HCEC 1CT (cell line): ENCODE measurements at places on chromosomes 5 and 9.
A peak's percentile ranks its signal among the peaks of the same experiment; 100 is the strongest.

GRCh38 chr9:87751423-87751822 lies 25.5 kb downstream of the CTSL start:
- DNase-seq: no peak

- no peak for DNase-seq
Measured at GRCh38 chr5:148342371-148343045, 7.1 kb downstream of the SPINK9 start.

GRCh38 chr5:164357395-164358033 lies 852.1 kb downstream of the MAT2B start:
- no peak for DNase-seq

DNA sequence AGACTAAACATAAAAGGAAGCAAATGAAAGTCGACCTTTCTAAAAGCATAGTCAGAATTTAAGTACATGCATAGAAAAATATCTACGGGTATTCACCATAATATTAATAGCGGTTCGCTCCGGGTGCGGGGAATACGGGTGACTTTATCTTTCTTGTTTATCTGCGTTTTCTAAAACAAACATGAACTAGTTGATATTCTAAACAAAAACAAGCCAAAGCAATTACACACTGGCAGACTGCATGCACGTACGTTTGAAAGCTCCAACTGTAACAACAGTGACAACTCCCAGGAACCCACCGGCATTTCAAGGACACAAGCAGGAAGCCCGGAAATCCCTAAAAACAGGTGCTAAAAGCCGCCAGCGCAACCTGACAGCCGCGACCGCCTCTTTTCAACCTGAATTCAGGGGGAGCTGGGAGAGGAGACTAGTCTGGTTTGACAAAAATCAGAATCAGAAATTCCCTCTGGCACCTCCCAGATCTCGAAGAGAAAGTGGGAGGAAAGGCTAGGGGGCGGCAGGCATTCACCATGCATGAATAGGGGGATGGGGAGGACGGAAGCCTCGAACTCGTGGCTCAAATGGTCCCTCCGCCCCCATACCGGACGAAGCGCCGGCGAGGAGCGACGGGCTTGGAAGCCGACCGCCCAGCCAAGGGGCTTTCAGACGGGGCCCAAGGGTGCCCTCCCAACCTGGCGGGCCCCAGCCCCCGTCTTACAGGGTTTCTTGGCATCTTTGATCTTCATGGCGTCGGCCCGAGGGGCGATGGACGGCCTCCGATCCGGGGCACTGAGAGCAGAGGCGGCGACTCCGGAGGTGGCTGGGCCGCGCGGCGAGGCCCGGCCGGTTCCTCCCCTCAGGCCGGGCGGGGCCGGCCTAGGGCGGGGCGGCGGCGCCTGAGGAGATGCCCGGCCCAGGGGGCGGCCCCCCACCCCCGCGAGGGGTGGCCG lies at the start of gene PANK3:
PANK3 (minus strand) TSS at position 831 of the 950 bp plus-strand sequence; CDS start at position 746, 85 bp downstream.
- peak; percentile 3 for DNase-seq

GRCh38 chr5:7501061-7501460 lies 105.1 kb downstream of the ADCY2 start:
- no peak for DNase-seq

DNA sequence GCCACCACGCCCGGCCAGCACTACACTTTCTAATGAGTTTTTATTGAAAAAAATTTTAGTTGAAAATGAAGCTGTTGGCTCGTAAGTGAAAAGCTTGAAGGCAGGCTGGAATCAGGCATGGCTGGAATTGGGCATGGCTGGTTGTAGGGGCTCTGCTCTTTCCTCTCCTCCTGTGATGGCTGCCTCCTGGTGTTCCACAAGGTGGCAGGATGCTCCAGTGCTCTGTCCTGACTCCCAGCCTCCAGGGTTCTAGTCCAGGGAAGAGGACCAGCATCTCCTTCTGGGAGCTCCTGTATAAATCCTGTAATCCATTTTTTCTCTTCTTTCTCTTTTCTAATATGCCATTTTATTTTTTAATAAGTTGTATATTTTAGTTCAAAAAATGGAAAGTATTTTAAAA lies 57.2 kb upstream of the DHFR start:
- peak; percentile 59 for DNase-seq

GRCh38 chr5:142819825-142820224 lies 49.6 kb downstream of the ARHGAP26 start:
- peak; percentile 45 for DNase-seq

DNA sequence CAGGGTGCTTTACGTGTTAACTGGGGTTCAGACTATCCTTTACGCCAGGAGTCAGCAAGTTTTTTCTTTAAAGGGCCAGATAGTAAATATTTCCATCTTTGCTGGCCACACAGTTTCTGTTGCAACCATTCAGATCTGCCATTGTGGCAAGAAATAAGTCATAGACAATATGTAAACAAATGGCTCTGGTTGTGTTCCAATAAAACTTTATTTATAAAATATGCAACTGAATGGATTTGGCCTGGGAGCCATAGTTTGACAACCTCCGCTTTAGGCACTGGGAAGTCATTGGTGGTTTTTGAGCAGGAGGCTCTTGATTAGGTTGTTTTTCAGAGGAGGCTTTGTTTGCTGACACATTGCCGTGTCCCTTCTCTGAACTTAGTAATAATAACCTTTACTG lies 90.7 kb downstream of the INSYN2B start:
- DNase-seq: no peak

GRCh38 chr9:94867842-94868312 lies 141.4 kb downstream of the AOPEP start:
- peak; percentile 98 for DNase-seq

DNA sequence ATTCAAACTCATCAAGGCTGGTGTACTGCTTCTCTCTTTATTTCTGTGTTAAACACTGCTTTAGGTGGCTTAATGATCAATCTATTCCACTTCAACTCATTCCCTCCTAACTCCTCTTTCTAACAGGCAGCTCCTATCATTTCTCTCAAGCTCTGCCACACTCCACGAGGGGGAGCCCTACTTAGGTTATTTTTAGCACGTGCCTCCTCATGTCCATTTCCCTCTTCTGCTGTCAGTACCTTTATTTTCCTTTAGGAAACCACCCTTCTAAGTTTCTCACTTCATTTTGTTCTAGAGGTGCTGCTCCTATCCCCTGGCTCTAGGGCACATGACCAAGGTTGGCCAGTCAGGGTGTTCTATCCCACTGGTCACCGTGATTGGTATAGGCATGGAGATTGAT lies 6.7 kb upstream of the BRINP1 start:
- no peak for DNase-seq

DNA sequence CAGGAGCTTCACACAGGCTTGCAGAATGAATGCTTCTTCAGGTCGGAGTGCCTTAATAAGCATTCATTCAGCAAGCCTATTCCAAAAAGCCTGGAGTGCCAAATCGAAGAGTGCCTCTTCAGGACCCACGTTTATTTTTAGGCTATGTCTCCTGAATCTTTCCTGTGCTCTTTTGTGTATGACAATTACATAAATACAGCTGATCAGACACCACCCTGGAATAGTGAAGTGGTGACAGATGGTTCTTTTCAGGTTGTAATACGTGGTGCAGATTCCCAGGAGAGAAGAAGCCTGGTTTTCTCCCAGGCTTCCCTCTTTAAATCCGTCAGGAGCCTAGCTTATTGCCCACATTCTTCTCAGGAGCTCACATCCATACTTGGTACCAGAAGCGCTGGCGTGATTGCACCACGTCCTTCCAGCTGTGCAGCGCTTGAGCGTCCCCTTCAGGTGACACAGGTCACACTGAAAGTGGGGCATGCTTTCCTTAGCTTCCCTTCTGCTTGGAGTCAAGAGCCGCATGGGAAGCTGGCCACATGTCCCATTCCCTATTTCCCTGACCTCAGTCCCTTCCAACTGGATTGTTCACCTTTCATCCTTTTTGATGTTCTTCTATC lies 123.1 kb downstream of the ADCY2 start:
- no peak for DNase-seq

DNA sequence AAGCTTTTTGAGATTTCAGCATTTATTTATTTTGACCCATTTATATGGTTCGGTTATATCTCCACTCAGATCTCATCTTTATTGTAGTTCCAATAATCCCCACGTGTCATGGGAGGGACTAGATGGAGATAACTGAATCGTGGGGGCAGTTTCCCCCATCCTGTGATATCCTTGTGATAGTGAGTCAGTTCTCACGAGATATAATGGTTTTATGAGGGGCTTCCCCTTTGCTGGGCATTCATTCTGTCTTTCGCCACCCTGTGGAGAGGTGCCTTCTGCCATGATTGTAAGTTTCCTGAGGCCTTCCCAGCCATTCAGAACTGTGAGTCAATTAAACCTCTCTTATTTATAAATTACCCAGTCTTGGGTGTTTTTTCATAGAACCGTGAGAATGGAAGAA lies 96.5 kb upstream of the PCSK1 start:
- no peak for DNase-seq

DNA sequence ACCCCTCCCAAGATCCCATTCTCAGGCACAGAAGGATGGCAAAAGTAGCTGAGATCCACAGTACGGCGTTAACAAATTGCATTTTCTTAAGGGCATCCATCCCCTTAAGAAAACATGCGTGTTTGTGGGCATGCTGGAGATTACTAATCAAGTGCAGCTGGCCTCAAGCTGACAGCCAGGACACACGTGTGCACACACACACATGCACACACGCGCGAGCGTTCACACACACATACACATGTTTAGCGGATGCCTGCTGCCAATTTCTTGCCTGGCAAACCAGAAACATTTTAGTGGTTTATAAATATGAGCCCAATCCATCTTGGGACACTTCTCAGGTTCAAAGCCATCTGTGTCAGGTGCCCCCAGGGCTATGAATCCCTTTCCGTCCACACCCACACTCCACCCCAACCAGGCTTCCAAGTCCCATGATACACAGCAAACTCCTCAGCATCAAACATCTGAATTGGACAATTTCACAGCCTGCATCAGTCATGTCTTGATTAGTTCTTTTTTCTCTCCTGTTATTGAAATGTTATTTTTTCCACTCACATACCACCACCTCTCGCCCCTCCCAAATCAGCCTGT lies 23.5 kb upstream of the SMIM23 start:
- DNase-seq: no peak

- DNase-seq: no peak
Measured at GRCh38 chr5:42756606-42757601, at the start of gene CCDC152. TSS of gene CCDC152 (plus strand) at chr5:42756818. CDS start at chr5:42759122, 2,304 bp downstream.

DNA sequence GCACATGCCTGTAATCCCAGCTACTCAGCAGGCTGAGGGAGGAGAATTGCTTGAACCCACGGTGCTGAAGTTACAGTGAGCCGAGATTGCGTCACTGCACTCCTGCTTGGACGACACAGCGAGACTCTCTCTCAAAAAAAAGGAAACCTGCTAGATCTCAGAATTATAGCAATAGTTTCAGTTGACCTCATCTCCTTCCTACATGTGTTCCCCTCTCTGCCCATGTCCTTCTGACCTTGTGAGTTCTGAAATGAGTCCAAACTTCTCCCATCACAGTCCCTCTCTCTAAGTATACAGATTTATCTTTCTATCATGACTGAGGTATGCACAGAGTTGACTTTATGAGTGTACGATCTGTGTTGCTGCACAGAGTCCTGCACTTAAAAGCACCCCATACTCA lies 44.6 kb upstream of the SHOC1 start:
- DNase-seq: peak; percentile 46

- no peak for DNase-seq
Measured at GRCh38 chr9:110093417-110093816, 114.5 kb downstream of the C9orf152 start.

DNA sequence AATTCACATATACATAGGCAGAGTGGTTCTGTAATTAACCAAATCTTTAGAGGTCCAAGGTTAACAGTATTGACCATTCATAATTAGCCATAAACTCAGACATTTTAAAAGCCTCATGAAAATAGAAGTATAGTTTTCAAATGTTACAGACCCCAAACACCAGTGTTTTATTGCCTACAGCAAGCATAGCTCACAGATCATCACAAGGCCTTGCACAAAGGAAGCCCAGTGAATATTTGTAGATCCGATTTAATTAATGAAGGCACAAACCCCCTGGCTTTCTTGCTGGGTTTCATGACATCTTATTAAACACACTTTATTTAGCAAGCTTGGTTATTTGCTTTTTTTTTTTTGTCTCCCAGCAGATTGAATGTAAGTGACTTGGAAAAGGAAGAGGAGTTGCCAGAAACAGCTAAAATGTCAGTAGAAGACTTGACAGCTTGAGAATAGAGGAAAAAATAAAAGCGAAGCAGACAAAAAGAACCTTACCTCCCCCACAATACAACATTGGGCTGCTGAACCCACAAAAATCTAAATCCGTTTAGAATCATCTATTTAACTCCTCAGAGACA lies 283.9 kb upstream of the TNC start:
- no peak for DNase-seq

DNA sequence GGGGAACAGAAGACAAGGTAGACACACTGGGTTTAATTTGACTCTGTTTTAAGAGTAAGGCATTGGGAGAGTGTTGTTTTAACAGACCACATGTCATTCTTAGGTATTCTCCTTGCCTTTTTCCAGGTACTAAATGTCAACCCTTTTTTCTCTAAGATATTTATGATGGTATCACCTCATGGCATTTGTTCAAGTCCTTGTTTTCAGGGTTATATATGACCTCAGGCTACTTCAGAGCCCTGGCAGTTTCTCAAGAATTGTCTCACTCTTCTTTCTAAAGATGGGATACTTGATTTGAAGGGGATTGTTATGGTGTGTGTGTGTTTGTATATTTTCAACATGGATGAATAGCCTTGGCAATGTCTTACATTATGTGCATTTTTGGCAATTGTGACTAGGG lies 131.1 kb upstream of the ACTBL2 start:
- DNase-seq: no peak

- DNase-seq: no peak
Measured at GRCh38 chr5:135739383-135739981, 95.0 kb upstream of the SLC25A48 start.

DNA sequence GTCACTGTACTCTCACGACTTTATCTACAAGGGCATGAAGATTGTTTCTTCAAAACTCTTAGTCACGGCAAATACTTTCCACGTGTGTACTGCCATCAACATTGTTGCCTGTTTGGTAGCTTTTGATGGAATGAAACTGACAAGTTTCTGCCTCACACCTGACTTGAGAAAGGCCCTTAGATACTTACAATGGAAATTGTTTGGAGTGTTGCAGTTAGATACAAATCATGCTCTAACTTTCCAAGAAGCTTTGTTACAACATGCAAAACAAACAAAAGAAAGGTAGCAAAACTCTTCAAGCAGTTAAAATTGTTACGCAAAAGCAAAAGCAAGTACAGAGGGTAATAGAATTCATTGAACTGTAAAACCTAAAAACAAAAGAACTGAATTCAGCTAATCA lies 91.1 kb upstream of the TLE4 start:
- no peak for DNase-seq

DNA sequence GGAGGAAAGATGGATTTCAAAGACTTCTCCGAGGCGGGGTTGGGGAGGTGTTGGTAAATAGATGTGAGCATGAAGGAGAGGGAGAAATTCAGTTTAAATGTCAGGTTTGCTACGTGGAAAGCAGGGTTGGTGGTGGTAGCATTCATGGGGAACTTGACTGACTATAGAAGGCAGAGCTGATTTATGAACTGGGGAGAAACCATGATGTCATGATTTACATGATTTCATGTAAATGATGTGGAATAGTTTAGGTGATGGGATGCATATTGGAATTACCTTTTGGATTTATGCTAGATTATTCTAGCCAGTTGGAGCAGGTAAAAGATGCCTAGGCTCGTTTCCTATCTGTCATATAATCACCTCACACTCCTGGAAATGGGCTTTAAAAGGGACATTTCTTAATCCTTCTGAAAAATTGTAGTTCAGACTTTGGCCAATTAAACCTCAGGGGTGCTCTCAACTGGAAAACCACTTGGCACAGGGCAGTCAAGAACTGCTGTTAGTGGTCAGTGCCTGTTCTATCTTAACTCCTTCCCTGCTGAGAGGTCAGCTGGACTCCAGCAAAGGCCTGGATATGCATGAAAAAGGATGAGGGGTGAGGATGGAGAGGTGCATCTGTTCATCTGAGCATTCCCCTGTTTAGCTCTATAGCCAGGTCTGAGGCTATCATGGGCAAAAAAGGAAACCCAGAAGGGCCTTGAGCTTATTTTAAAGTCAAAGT lies 50.1 kb upstream of the BASP1 start:
- no peak for DNase-seq
